Tongue (tissue), 3 donors: ENCODE measurements at places on chromosomes 16 and 17. TPM values are rescaled to one million over a fixed set of nuclear protein-coding genes. Genes with fewer than 3 reads are reported as not detected.

DNA sequence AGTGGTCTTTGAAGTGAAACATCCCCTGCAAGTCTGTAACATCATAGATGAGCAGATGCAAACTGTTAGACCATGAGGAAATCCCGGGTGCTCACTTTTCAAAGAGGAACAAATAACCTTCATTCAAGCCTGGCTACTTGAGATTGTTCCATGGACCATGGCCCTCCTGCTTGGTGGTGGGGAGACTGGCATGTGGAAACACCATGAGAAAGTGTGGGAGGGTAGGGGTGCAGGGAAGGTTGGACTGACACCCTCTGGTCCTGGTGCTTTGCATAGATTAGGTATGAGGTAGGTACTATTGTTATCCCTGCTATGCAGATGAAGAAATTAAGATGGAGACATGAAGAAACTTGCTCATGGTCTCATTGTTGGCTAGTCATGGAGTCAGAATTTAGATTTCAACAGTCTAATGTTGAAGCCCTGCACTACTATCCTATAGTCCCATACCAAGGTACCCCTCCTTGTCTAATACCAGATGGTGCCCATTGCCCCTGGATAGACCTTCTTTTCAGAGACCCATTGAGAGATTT, 59.0 kb downstream of the SPACA3 start:
- DNase-seq = no peak

UNC45B gene
- 193 TPM for total RNA-seq

SRR gene
- 19.2 TPM for total RNA-seq

- no peak for DNase-seq
Observed at GRCh38 chr16:80836846-80837245, 32.4 kb upstream of the CDYL2 start.

DNA sequence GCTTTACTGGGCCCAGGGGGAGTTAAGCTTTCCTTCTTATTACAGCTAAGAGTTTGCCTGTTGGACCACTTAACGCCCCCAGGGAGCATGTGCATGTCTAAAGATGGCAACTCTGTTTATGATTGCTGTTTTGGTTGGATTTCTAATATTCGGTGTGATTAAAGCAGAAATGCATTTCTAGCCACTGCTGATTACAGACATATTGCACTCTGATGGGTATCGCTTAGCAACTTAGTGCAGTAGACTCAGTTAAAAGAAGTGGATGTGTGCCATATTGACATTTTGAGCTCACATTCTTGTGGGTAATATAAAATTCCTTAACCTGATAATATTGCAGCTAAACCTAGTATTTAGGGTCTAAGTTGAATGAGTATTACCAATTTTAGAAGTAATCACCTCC, 4.2 kb downstream of the NF1 start:
- no peak for DNase-seq

DNA sequence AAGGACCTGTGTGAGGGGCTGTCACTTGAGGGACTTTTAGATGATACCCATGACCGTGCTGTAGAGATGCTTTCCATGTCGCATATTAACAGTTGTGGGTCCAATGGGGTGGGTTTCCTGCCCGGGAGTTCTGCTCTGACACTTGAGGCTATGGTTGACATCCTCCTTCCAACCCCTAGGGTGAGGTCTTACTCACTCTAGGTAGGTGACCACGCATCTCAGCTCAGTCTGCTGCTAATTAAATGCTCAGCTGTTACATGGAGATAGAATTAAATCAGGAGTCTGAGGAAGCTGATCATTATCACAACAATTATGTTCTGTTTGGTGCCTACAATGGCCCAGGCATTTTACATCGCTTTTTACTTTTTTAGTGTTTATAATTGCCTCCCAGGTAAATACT, 40.2 kb downstream of the OSBPL7 start:
- DNase-seq = no peak

GRCh38 chr16:19375561-19376158, 42.0 kb upstream of the TMC5 start:
- DNase-seq = peak; percentile 77

DNA sequence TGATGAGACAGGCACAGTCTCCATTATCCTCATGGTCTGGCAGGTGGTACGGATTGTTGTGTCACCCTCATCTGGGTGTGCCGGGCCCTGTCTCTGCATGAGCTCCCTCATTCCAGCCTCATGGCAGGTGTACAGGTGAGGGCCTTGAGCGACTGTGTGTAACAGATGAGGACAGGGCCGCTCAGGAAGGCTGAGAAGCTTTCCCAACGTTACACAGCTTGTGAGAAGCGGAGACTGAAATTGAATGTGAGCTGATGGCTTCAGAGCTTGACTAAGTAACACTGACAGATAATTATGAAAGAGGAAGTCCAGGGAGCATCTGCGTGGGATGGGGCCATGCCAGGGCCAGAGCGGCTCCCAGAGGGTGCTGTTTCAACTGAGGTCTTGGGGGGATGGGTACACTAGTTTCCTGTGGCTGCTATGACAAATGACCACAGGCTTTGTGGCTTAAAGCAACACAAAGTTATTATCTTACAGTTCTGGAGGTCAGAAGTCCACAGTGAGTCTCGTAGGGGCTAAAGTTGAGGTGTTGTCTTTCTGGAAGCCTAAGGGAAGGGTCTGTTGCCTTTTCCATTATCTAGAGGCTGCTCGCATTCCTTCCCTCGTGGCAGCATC, 36.7 kb downstream of the CMIP start:
- DNase-seq = no peak

SNAI3 gene
- total RNA-seq = 6.5 TPM

CLEC18C gene
- total RNA-seq = 0.41 TPM

GRCh38 chr17:39327109-39327508, 74.3 kb downstream of the FBXL20 start:
- DNase-seq = no peak

- DNase-seq = no peak
Observed at GRCh38 chr17:82318772-82319606, 1.6 kb upstream of the CD7 start.

- peak; percentile 93 for DNase-seq
Observed at GRCh38 chr16:70715055-70715858, 29.4 kb upstream of the MTSS2 start.
